Lower lobe of right lung (tissue), 2 donors: ENCODE measurements at places on chromosomes 4 and X. TPM values are rescaled to one million over a fixed set of nuclear protein-coding genes. Genes with fewer than 3 reads are reported as not detected.

TKTL2 gene
- 0.18 TPM for total RNA-seq

DNA sequence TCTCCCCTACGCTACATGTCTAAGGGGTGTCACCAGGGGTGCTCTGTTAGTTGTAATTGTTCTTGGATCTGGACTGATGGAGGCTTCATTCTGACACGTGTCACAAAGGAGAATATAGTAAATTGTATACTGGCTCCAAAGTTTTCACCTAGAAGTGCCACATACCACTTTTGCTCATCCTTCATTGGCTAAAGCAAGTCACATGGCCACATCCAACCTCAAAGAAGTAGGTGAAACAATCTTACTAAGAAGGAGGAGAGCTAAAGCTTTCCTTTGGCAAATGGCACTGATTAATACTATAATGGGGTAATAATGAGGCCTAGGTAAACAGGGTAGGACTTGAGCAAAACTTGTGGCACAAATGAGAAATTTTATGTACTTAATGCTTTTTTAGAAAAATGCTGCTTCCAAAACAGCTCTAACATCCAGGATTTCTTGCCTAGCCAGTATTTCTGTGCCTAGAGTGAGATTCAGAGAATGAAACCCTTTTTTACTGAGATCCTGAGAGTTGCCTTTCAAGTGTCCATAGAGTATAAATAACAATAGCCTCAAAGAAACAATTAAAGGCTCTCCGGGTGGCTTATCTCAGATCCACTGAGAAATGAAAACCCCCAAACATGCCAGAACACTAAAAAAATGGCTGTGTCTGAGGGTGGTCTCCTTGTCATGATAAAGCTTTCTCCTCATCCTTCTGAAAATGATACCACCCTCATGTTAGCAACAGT, 34.7 kb downstream of the NHS start:
- no peak overlapping the region for H3K4me3 ChIP-seq
- no peak overlapping the region for H3K27ac ChIP-seq
- no peaks in the 10 kb centered on the region for H3K36me3 ChIP-seq
- no peaks in the 10 kb centered on the region for H3K27me3 ChIP-seq
- DNase-seq: no peak

DNA sequence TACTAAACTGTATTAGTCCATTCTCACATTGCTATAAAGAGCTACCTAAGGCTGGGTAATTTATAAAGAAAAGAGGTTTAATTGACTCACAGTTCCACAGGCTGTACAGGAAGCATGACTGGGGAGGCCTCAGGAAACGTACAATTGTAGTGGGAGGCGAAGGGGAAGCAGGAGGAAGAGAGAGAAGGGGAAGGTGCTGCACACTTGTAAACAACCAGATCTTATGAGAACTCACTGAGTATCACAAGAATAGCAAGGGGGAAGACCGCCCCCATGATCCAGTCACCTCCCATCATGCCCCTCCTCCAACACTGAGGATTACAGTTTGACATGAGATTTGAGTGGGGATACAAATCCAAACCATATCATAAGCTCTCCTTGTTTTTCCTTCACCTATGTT, 40.9 kb downstream of the RPA4 start:
- H3K4me3 ChIP-seq: no peak overlapping the region
- no peaks in the 10 kb centered on the region for H3K4me1 ChIP-seq
- DNase-seq: no peak

ZNF718 gene
- 9.8 TPM for total RNA-seq

DNA sequence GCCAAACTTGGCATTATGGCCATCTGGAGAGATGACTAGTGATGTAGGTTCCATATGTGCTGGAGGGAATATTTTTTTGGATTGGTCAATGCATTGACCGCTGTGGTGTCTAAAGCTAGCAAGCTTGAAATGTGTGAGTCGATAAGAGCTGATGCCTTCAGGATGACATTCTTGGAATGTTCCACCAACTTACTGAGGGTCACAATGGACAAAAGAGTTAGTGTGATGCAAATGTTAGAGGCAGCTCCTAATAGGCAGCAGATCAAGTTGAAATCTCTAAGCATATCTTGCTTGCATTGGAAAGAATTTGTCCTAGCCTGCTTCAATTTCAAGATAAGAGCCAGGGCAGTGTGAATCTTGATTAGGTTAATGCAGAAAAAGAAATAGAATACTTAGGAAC, 210.4 kb upstream of the AFF2 start:
- no peak overlapping the region for H3K4me3 ChIP-seq
- H3K4me1 ChIP-seq: no peaks in the 10 kb centered on the region
- DNase-seq: no peak
- no peaks in the 10 kb centered on the region for H3K36me3 ChIP-seq

- no peak overlapping the region for H3K27ac ChIP-seq
- no peaks in the 10 kb centered on the region for H3K27me3 ChIP-seq
- no peak for DNase-seq
- H3K36me3 ChIP-seq: peaks cover 21% of the 10 kb centered on the region
- H3K4me1 ChIP-seq: no peaks in the 10 kb centered on the region
- no peak overlapping the region for H3K4me3 ChIP-seq
Measured at GRCh38 chr4:16503421-16504100, 277.3 kb upstream of the TAPT1 start.

GRCh38 chr4:25351777-25352416, 25.2 kb upstream of the ANAPC4 start:
- H3K27me3 ChIP-seq: no peaks in the 10 kb centered on the region
- no peak overlapping the region for H3K4me3 ChIP-seq
- H3K36me3 ChIP-seq: peaks cover 17% of the 10 kb centered on the region

CBR4 gene
- 17.3 TPM for total RNA-seq

SMPX gene
- total RNA-seq: not detected

GPRIN3 gene
- 34.2 TPM for total RNA-seq

DNA sequence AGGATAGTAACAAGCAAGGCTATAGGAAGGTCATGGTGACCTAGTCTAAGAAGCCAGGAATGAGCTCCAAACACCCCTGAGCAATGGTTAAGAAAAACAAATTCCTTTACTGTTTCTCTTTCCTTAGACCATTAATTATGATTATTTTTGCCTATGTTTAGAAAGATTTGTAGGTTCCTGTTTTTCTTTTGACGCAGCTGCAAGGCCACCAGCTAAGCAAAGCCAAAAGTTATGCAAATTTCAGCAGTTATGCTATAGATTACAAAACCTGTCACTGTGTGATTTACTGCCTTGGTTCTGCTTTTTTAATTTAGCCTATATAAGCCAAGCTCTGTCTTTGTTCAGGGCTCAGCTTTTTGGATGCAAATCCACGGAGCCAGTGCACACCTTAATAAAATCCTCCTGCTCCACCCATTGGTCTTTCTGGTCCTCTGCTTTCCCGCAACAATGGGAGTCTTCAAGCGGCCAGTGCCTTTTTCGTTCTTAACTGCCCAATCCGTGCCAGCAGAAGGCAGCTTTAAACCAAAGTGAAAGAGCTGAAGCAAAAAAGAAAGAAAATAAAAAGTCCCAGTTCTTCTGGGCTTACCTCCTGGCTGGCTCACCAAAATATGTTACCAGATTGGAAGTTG, 1.4 kb upstream of the CEP135 start:
- H3K36me3 ChIP-seq: peaks cover 3% of the 10 kb centered on the region
- H3K4me1 ChIP-seq: peaks cover 25% of the 10 kb centered on the region
- peak overlapping the region; percentile 74 for H3K4me3 ChIP-seq

USP17L24 gene
- total RNA-seq: not detected

DNA sequence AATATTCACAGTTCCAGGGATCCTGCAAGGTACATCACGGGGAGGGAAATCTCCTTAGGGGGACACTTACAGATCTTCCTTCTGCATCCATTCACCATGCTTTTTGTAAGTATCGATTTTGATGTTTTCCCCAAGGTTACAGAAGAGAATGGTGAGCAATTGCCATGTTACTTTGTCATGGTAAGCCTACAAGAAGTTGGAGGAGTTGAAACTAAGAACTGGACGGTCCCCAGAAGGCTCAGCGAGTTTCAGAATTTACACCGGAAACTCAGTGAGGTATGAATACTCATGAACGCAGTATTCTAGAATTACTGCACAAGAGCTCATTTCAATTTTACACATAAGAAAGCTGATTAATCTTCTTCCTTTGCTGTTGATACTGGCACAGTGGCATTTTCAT, 53.9 kb downstream of the LRP2BP start:
- no peaks in the 10 kb centered on the region for H3K27me3 ChIP-seq
- H3K4me3 ChIP-seq: no peak overlapping the region
- no peaks in the 10 kb centered on the region for H3K4me1 ChIP-seq
- H3K27ac ChIP-seq: no peak overlapping the region

TLL1 gene
- total RNA-seq: 4.7 TPM

APLN gene
- 4.2 TPM for total RNA-seq

DNA sequence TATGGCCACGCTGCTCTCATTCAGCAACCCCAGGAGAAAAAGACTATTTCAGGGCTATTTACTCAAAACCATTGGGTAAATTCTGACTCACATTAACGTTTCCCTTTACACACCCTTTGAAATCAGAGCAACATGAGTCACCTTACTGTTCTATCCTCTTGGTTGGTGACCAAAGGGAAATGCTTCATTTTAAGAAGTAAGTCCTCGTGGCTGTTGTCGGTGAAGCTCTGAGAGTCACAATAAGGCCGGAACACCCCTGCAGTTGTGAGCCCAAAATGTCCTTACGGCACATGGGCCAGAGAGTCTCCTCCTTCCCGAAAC, 56.3 kb upstream of the SPRY1 start:
- no peaks in the 10 kb centered on the region for H3K27me3 ChIP-seq
- H3K4me1 ChIP-seq: no peaks in the 10 kb centered on the region
- no peak overlapping the region for H3K4me3 ChIP-seq
- no peak overlapping the region for H3K27ac ChIP-seq

DNA sequence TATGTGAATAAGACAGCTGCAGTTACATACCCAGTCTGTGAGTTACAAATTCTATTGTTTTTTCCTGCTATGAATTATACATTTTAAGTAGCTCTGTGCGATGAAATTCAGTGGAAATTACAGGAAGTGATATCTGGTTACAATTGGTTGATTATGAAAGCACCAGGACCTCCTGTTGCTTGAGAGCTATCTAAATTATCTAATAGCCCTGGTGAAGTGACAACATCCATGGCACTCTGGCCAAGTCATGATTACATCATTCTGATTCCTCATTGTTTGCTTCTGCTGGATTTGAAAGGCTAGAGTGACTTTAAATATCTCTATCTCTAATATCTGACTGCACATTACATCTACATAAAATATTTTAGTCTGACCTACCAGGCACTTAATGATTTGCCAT, 515.0 kb downstream of the CFAP47 start:
- no peak for DNase-seq
- H3K4me3 ChIP-seq: no peak overlapping the region
- H3K27me3 ChIP-seq: no peaks in the 10 kb centered on the region
- H3K27ac ChIP-seq: no peak overlapping the region

NONO gene
- 233 TPM for total RNA-seq

DNA sequence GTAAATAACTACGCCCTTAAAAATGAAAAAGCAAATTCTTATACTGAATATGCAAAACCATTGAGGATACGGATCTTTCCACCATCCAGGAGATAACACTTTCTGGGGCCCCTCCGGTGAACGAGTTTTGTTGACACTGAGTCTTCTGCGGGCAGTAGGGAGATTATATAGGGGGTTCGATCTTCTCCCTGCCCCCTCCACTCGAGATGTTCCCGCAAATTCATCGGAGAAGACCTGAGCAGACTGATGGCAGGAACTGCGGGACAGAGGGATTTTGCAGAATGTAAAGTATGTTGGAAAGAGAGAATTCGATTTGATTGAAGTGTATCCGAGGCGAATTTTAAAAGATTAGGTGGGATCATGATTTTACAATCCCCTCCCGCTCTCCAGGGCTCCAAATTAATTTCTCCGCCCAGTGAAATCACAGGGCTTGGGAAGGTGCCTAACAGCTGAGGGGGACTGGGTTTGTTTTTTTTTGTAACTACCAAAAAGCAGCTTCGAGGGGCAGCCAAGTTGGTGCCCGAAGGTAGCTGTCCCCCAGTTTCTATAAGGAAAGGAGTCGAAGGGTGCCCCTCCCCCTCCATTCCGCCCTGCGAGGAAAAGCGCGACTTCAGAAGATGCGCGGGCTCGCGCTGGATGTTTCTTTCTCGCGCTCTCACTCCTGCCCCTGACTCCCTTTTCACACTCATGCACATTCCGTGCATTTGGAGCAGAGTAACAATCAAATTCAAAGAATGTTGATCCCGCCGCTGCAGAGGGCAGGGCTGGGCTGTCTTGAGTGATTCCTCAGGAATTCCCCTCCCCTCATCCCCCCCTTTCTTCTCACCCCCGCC, 1.2 kb downstream of the TMEM255A start:
- no peaks in the 10 kb centered on the region for H3K36me3 ChIP-seq
- H3K27ac ChIP-seq: no peak overlapping the region
- peaks cover 33% of the 10 kb centered on the region for H3K27me3 ChIP-seq
- peak; percentile 43 for DNase-seq

GRCh38 chr4:89298788-89299152, 8.8 kb downstream of the GPRIN3 start:
- H3K36me3 ChIP-seq: no peaks in the 10 kb centered on the region
- H3K4me3 ChIP-seq: peak overlapping the region; percentile 41
- no peaks in the 10 kb centered on the region for H3K27me3 ChIP-seq
- peak overlapping the region; percentile 61 for H3K27ac ChIP-seq

DNA sequence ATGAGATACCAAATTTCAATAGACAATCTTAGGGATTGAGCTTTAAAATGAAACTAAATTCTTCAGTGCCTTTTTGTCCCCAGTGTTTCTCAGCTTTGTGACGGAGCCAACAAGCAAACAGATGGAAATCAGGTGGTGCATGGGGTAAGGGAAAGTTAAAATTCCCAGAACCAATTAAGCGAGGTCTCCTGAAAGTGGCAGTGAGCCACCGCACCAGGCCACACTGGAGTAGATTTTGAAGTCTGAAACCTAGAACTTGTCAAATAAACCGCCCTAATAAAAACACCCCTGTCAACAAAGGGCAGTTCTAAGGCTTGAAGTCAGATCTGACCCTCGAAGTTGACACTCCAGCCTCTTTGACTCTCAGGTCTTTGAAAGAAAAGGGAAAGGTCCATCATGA, 40.6 kb upstream of the DYNLT3 start:
- H3K4me3 ChIP-seq: no peak overlapping the region
- no peaks in the 10 kb centered on the region for H3K27me3 ChIP-seq
- no peak overlapping the region for H3K27ac ChIP-seq
- no peaks in the 10 kb centered on the region for H3K36me3 ChIP-seq

DNA sequence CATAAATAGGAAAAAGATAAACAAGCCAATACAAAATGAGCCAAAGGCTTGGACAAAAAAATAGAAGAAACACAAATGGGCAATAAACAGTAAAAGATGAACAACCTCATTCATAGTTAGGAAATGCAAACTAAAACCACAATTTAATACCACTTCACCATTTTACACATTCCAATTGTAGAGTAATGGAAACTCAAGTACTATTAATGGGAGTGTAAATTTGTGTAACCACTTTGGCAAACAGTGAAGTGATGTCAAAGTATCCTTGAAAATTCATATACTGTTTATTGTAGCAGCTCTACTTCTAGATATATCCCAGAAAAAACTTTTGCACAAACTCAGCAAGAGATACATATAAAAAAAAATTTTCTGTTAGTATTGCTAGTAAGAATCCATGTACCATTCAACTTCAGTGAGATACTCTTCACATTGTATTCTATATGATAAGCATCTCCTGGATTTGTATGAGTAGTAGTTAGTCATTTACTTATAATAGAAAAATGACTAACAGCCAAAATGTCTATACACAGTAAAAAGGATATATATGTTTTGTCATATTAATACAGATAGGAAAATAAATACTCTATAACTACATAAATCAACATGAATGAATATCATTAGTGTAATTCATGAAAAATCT, 229.8 kb downstream of the DKK2 start:
- no peak overlapping the region for H3K27ac ChIP-seq
- H3K27me3 ChIP-seq: peaks cover 10% of the 10 kb centered on the region

- H3K4me3 ChIP-seq: no peak overlapping the region
- peaks cover 7% of the 10 kb centered on the region for H3K36me3 ChIP-seq
- H3K27ac ChIP-seq: no peak overlapping the region
- H3K4me1 ChIP-seq: no peaks in the 10 kb centered on the region
- no peak for DNase-seq
- H3K27me3 ChIP-seq: no peaks in the 10 kb centered on the region
Measured at GRCh38 chr4:119559044-119559647, 69.5 kb downstream of the PDE5A start.

FGFBP1 gene
- 1.2 TPM for total RNA-seq
